ENCODE measurements at places on chromosomes 1 and 21.

GRCh38 chr1:37143800-37144199 lies 109.5 kb upstream of the GRIK3 start:
- DNase-seq: no peak

- no peak for DNase-seq
Measured at GRCh38 chr1:1918901-1919303, at the start of gene TMEM52. TSS of gene TMEM52 (minus strand) at chr1:1919279. CDS start at chr1:1919265, 14 bp downstream.

- no peak for DNase-seq
Measured at GRCh38 chr1:42720868-42721267, 19.2 kb downstream of the CLDN19 start.

DNA sequence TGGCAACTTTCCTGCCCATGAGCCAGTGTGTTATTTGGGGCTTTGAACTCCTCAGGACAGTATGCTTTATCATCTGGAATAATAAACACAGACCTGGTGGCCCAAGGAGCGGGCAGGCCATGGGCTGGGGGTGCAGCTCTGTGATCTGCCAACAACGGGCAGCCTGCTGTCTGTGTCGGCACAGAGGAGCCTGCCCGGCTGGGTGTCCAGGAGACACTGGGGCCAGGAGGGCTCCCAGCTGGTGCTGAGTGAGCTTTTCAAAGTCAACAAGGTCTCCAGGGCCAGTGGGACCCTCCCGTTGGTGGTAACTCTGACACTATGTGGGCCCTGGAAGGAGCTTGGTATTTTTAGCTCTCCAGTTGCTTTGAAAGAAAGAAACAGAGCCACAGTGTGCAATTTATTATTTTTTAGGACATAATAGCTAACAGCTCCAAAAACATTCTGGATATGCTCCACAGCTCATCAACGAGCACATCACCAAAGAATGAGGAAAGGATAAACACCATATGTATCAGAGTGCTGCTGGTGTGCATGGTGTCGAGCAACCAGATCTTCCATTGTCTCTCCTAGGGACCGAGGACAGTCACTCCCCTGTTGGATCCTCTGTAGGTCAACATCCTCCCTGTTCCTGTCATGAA lies 488.7 kb upstream of the USP24 start:
- DNase-seq: no peak

- DNase-seq: no peak
Measured at GRCh38 chr1:226987623-226988333, 47.7 kb downstream of the COQ8A start.

- DNase-seq: no peak
Measured at GRCh38 chr1:72281144-72281543, 1.2 kb downstream of the NEGR1 start.

GRCh38 chr21:16007943-16008342 lies 278.2 kb downstream of the USP25 start:
- DNase-seq: no peak

DNA sequence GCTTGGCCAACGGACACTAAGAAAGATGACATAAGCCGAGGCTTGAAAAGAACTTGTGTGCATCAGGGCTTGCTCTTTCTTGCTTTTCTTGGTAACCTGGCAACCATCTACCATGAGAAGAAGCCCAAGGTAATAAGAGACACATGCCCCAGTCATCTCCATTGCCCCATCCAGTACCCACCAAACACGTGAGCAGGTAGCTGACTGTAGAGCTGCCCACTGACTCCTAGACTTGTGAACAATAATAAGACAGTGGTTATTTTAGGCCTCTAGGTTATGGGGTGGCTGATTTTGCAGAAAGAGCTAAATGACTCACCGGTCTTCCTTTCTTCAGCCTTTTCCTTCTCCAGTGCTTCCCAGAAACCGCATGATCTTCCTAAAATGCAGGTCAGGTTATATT lies 105.0 kb upstream of the JUN start:
- no peak for DNase-seq

Data from ovary (tissue), 10 donors.